Cardiac septum (tissue), 1 donor: ENCODE measurements at places on chromosomes 5 and 9.

GRCh38 chr9:16184964-16185646 lies 632.3 kb downstream of the CCDC171 start:
- no peak for DNase-seq

- no peak for DNase-seq
Observed at GRCh38 chr9:32928145-32928763, 73.2 kb downstream of the APTX start.

DNA sequence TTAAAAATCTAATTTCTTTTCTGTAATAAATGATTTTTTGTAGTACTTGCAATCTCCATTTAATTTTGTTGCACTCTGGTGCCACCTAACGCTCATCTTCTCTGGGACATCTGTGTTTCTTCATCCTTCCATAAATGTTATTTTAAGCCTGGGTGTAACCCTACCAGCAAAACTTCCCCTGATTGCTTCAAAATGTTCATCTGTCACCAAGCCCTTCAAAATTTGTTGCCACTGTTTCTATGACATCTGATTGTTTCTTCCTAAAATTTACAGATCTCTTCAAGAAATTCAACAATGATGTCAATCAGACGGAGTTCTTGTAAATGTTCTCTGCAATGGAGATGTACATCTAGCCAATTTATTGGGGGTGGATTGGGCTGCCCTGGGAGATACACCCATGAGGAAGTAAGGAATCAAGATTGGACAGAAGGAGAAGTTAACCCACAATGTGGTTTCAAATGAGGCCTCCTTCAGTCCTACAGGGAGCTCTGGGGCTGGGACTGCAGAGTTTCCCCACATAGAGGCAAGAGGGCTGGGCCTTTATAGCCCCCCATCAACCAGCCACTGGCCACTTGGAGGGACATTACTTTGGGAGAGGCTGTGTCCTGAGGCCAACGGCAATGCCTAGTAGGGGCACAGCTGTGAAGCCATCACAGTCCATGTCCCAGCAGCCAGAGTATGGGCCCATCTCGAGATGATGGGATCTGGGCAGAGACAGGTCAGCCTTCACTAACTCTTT lies 23.3 kb downstream of the MCTP1 start:
- DNase-seq, result no peak

DNA sequence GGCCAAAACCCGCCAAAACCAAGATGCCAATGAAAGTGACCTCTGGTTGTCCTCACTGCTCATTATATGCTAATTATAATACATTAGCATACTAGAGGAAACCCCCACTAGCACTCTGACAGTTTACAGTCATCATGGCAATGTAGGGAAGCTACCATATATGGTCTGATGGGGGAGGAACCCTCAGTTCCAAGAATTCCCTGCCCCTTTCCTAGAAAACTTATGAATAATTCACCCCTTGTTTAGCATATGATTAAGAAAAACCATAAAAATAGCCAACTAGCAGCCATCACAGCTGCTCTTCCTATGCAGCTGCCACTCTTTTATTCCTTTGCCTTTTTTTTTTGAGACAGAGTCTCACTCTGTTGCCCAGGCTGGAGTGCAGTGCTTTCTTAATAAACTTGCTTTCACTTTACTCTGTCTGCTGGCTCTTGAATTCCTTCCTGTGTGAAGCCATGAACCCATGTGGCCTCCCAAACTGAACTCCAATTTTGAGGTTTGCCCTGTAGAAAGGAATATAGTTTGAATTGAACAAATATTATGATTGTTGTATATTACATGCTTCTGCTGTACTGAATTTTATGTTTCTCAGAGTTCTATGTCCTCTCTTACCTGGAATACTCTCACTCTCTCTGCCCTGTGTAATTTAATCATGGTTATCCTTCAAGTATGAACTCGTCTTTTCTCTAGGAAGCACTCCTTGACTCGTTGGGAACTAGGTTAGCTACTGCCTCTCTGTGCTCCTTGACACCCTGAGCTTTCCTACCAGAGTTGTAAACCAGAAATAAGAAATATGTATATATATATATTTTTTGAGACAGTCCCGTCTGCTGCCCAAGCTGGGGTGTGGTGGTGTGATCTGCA lies 59.8 kb downstream of the KIAA1958 start:
- no peak for DNase-seq

DNA sequence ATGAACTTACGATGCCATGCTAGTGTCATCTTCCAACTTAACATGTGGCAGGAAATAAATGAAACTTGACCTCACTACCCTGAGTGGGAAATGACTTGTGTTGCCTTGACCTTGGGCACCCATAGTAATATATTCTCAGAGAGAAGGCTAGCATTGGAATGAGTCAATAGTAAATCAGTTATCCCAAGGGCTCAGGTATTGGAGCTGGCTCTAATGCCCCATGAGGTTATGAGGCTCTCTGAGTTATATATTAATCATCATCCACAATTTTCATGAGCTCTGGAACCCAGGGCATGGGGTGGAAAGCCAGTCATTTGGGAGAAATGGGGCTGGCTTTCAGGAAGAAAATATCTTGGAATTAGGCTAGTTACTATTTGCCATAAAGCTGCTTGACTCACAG lies 42.4 kb upstream of the SMIM32 start:
- no peak for DNase-seq

GRCh38 chr5:60333005-60333571 lies 366.9 kb downstream of the DEPDC1B start:
- DNase-seq, result no peak

DNA sequence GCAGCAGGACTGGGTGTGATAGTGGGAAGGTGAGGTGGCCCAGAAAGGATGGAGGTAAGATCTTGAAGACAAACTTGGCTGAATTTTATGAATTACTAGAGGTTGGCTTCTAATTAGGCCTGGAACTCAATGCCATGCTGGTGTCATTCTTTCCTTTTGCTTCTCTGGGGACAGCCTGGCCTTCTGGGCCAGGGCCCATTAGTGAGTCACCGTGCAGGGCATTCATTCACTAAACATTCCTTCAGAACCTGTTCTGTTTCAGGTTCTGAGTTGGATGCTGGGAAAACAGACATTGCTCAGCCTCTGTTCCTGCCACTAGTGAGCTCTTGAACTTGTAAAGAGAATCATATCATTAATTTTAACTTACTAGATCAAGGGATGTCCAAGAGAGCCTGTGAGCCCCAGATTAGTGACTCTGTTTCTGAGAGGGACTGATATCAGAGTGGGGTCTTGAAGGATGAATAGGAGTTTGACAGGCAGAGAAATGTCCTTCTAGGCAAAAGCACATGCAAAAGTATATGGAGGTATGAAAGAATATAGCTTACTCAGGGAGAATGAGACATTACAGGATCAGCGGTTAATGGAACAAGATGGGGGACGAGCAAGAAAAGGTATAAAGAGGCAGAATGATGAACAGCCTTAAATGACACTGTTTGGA lies 66.5 kb downstream of the LHX2 start:
- DNase-seq, result no peak

GRCh38 chr5:144207875-144208444 lies 37.3 kb downstream of the KCTD16 start:
- DNase-seq, result no peak

- DNase-seq, result no peak
Observed at GRCh38 chr5:75054134-75054930, 2.0 kb upstream of the GCNT4 start.

- no peak for DNase-seq
Observed at GRCh38 chr5:67971223-67971830, 244.2 kb upstream of the PIK3R1 start.

- no peak for DNase-seq
Observed at GRCh38 chr5:55533521-55534435, 986 bp downstream of the PLPP1 start.

DNA sequence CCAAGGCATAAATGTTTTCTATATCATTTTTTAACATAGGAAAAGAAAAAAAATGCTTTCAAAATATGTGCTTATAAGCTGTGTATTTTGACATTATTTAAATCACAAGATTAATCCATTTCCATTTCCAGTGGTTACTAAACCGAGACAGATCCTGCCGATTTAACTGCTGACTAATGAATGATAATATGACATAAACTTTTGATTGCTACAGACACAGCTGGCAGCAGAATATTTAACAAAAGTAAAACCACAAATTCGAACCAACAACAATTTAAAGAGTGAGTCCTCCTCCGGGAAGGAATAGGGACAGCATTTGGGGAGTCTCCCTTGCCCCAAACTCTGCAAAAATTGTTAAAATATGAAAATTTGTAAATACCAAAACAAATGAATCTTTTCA lies 401.3 kb upstream of the DAB2 start:
- DNase-seq, result no peak

- DNase-seq, result no peak
Observed at GRCh38 chr9:79555474-79556089, 16.2 kb upstream of the TLE4 start.

GRCh38 chr5:98454407-98454806 lies 319.1 kb upstream of the RGMB start:
- DNase-seq, result no peak

GRCh38 chr5:12110629-12111028 lies 206.4 kb upstream of the CTNND2 start:
- no peak for DNase-seq

DNA sequence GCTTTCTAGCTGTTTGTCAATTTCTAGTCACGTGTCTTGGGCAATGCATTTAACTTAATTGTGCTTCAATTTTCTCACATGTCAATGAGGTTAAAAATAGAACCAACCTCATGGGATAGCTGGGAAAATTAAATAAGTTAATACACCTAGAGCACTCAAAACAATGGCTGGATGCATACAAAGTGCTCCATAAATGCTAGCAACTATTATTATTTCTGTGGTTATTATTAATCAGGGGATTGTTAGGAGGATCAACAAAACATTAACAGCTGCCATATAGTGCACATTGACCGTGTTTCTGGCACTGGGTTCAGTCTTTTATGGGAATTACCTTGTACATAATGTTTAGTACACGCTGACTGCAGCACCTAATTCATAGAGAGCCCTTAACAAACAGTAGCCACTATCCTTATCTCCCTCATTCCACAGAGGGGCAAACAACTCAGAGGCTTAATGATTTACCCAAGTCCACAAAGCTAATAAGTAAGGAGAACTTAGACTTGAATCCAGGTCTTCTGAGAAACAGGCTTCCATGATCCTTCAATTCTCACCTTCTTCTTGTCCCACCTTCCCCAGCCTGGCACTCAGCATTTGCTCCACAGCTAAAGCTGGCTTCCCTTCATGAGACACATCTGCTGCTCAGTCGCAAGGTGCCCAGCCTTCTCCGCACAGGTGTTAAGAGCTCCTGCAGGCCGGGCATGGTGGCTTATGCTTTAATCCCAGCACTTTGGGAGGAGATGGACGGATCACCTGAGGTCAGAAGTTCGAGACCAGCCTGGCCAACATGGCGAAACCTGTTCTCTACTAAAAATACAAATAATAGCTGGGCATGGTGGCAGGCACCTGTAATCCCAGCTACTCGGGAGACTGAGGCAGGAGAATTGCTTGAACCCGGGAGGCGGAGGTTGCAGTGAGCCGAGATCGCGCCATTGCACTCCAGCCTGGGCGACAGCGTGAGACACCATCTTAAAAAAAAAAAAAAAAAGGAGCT lies 137.4 kb upstream of the ABCA1 start:
- no peak for DNase-seq

DNA sequence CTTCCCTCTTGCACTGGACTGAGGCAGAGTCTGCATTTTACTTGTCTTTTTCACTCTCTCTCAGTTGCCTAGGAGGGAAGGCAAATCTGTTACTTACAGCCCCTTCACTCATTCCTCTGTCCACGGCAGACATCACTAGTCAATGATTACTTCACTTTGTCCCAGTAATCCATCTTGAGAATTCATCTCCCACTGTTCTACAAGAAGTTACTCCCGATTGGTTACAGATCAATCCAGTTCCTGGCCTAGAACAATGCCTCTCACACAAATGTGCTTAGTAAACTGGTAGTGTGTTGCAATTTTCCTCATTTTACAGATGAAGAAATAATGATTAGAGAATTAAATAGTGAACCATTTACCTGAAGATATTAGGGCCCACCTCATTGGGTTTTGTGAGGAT lies 49.7 kb upstream of the SPATA31D4 start:
- DNase-seq, result no peak

- no peak for DNase-seq
Observed at GRCh38 chr9:16625811-16626210, 244.7 kb downstream of the BNC2 start.

GRCh38 chr9:136789523-136789937 lies 1.6 kb upstream of the TMEM141 start:
- no peak for DNase-seq

- no peak for DNase-seq
Observed at GRCh38 chr5:103428411-103428871, 134.1 kb downstream of the NUDT12 start.

GRCh38 chr9:27715651-27716050 lies 142.4 kb upstream of the C9orf72 start:
- no peak for DNase-seq

GRCh38 chr9:113876151-113876992 lies at the start of gene ZNF618:
ZNF618 (plus strand) TSS chr9:113876309; CDS start chr9:113876381, 72 bp downstream.
- DNase-seq, result no peak

DNA sequence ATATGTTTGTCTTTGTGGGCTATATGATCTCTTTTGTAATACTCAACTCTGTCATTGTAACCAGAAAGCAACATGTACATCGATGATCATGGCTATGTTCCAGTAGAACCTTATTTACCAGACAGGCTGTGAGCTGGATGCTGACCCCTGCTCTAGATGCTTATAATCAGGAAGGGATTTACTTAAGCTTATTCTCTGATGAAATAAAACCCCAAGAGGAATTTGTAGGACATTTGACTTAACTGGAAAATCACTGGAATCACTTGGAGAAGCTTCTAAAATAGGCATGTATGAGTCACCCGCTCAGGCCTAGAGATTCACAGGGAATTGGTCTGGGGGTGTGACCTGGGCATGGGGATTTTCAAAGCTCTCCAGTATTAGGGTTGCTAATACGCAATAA lies 285.8 kb upstream of the ZNF608 start:
- no peak for DNase-seq

- no peak for DNase-seq
Observed at GRCh38 chr5:58885260-58885659, 302.4 kb downstream of the RAB3C start.

- no peak for DNase-seq
Observed at GRCh38 chr9:132407196-132407595, 556 bp upstream of the TTF1 start.

DNA sequence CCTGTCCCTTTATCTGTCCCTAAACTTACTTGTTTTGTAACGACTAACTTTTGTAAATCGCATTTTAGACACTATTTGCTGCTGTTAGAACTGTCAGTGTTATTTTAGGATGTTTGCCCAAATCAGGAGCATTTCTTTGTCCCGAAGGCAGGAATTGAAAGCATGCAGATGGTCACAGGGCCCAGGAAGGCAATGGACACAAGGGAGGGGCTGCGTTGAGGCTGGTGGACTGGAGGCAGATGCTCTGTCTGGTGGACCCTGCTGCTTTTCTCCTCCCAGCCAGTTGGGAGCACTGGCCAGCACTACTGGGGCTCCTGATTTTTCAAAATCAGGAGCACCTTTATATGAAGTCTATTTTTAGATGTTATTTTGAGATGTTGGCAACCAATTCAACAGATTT lies 31.7 kb downstream of the DOCK2 start:
- DNase-seq, result no peak
